RPMI7951 (cell line): ENCODE measurements at places on chromosomes 7 and 10. TPM values are rescaled to one million over a fixed set of nuclear protein-coding genes. Genes with fewer than 3 reads are reported as not detected.

The OPN4 gene
- not detected in 2 replicates for total RNA-seq

The RAB19 gene
- not detected in 2 replicates for total RNA-seq

The PLEKHS1 gene
- total RNA-seq, result 0.29 and 0.84 TPM in 2 replicates

The AKR1D1 gene
- total RNA-seq, result not detected in 2 replicates

The ABCB4 gene
- total RNA-seq, result 0.60 and 0.68 TPM in 2 replicates

The LEP gene
- total RNA-seq, result not detected in 2 replicates

The CACNA2D1 gene
- 7.2 and 9.3 TPM in 2 replicates for total RNA-seq

The FGL2 gene
- total RNA-seq, result 0.20 TPM in 1 of 2 replicates, not detected in the other

The GATA3 gene
- total RNA-seq, result 2.5 and 4.0 TPM in 2 replicates

The CHPF2 gene
- total RNA-seq, result 28.0 and 32.0 TPM in 2 replicates

The TRIM50 gene
- total RNA-seq, result not detected in 2 replicates

The ASL gene
- 47.1 and 66.8 TPM in 2 replicates for total RNA-seq

The HTR5A gene
- total RNA-seq, result not detected in 2 replicates

The RNLS gene
- total RNA-seq, result 15.7 and 20.8 TPM in 2 replicates

The AFAP1L2 gene
- total RNA-seq, result 1.7 and 2.0 TPM in 2 replicates

The VGF gene
- total RNA-seq, result 0.12 and 0.59 TPM in 2 replicates

The OPTN gene
- total RNA-seq, result 74.8 and 78.7 TPM in 2 replicates

The EVX1 gene
- total RNA-seq, result not detected in 2 replicates

The LSM5 gene
- total RNA-seq, result 86.7 and 100 TPM in 2 replicates

The PRLHR gene
- total RNA-seq, result not detected in 2 replicates

The XRCC2 gene
- 7.9 and 8.3 TPM in 2 replicates for total RNA-seq

The CD36 gene
- 6.5 and 11.4 TPM in 2 replicates for total RNA-seq

The RET gene
- total RNA-seq, result under 0.01 and 0.10 TPM in 2 replicates
